Muscle of leg (tissue), 16 donors: ENCODE measurements at places on chromosomes 4 and X. TPM values are rescaled to one million over a fixed set of nuclear protein-coding genes. Genes with fewer than 3 reads are reported as not detected.

DNA sequence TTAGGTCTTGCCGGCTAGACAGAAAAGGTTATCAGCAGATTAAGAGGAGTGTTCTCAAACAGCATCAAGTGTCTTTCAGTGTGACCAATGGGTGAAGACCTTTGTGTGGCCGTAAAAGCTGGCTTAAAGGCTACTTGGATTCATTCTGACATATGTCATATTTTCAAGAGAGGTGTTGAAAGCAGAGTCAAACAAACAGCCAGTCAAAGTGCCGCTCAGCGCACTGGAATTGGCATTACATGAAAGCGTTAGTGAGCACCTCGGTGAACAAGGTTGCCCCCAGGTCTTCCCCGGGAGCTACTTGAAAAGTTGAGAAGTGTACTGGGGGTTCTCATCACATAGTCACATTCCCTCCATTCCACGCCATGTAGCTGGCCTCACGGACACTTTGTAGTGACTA, 148.9 kb downstream of the SOX3 start:
- no peak overlapping the region for H3K27ac ChIP-seq
- no peak for DNase-seq
- H3K36me3 ChIP-seq, result no peaks in the 10 kb centered on the region
- H3K4me3 ChIP-seq, result no peak overlapping the region

- DNase-seq, result peak; percentile 89
- H3K27me3 ChIP-seq, result no peaks in the 10 kb centered on the region
- no peak overlapping the region for H3K27ac ChIP-seq
- H3K4me1 ChIP-seq, result peaks cover 4% of the 10 kb centered on the region
- H3K36me3 ChIP-seq, result no peaks in the 10 kb centered on the region
These were observed 378.4 kb downstream of the ANKRD50 start for GRCh38 chr4:124334119-124334518.

- DNase-seq, result peak; percentile 60
- H3K27ac ChIP-seq, result peak overlapping the region; percentile 92
- H3K36me3 ChIP-seq, result no peaks in the 10 kb centered on the region
- H3K4me1 ChIP-seq, result peaks cover 18% of the 10 kb centered on the region
- H3K27me3 ChIP-seq, result no peaks in the 10 kb centered on the region
- H3K4me3 ChIP-seq, result no peak overlapping the region
These were observed 1.5 kb downstream of the CFAP97 start for GRCh38 chr4:185201977-185202962.

The SOX3 gene
- total RNA-seq, result 0.04 TPM
